ENCODE measurements at places on chromosomes 12 and 14.

GRCh38 chr14:27096091-27096490, 498.3 kb upstream of the NOVA1 start:
- DNase-seq: no peak

- no peak for DNase-seq
Measured at GRCh38 chr12:107992870-107993451, 136.1 kb upstream of the WSCD2 start.

DNA sequence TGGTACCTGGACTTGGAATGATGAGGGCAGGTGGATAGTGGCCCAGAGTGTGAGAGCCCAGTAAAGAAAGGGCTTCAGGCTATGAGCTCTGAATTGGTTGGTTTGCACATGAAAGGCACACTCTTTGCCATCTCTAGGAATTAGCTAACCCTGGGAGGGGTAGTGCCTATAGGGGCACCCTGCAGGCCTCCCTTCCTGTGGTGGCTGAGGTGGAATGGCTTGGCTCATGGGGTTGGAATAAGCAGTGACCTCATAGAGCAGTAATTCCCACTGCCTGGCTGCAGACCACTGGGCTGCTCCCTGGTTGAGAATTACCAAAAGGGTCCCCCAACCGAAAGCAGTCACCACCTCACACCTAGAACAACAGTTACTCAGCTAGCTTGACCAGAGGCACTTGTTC, 42.7 kb downstream of the ASCL4 start:
- DNase-seq: no peak

DNA sequence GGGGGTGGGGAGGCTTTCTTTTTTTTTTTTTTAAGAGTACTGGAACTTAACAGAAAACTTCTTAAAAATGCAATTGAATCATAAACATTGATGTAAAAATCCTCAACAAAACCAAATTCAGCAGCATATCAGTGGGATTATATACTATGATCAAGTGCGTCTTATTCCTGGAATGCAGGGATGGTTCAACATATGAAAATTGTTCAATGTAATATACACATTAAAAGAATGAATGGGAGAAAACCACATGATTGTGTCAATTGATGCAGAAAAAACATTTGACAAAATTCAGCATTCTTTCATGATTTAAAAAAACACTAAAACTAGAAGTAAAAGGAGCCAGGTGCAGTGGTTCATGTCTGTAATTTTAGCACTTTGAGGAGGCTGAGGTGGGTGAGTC, 41.2 kb upstream of the CCT2 start:
- DNase-seq: no peak

DNA sequence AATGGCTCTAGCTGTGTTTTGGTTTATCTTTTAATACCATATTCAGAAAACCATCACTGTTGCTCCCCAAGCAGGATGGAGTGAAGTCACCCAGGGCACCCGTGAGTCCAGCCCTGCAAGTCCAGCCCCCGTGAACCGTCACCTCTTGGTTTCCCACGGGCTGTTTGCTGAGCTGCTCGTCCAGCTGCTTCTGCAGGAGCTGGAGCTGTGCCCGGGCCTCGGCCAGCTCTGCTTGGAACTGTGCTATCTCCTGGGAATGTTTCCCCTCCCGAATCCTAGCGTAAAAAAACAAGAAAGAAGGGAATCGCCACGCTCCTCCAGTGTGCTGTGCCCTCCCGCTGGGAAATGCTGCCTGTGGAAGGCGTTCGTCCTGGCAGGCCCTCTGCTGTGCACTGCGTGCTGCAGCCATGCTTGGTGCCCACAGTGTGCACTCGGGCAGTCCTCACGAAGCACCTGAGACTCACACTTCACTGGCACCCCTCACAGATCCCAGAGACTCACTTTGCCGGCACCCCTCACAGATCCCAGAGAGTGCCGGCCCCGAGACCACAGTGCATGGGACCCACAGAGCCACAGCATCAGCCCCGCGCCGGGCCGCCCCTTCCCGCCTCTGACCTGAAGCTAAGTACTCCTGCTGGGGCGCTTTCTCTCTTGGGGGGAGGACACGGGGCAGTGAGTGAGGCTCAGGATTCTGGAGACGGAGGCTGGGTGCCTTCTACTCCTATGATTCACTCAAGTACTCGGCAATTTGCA, 15.4 kb upstream of the ANKLE2 start:
- DNase-seq: no peak

GRCh38 chr14:73884438-73885190, 2.0 kb upstream of the ZNF410 start:
- DNase-seq: no peak

DNA sequence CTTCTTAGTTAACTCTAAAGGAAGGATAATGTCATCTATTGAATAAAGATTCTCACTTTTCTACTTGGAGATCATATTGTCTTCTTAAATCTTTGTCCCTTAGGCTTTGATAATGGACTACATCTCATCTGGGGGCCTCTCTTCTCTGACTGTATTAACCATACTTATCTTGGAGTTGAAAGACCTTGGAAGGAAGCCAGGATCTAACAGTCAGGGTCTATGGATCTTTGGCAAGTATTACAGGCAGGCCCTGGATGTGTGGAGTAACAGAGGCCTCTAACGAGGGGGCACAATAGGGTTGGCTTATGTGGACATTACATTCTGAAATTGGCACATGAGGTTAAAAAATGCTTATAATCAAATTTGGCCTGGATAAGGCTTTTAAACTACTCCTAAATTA, 513.8 kb downstream of the NRXN3 start:
- no peak for DNase-seq

DNA sequence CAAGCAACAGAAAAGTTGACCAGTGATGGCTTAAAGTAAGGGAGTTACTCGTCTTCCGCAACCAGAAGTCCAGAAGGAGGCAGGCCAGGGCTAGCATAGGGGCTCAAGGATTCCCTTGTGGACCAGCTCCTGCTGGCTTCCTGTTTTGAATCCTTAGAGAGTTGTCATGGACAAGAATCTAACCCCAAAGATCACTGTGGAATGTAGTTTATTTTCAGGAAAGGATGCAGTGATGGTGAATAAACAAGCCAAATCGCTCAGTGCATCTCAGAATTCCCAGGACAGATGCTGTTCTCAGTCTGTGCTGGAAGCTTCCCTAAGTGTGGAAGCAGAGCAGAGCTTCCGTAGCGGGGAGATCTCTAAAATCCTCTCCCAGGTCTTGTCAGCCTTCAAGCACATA, 311.3 kb downstream of the C12orf75 start:
- DNase-seq: no peak

- DNase-seq: no peak
Measured at GRCh38 chr12:6946920-6947374, 3.1 kb downstream of the C12orf57 start.

GRCh38 chr14:93960774-93961438, 15.5 kb downstream of the ASB2 start:
- DNase-seq: no peak

DNA sequence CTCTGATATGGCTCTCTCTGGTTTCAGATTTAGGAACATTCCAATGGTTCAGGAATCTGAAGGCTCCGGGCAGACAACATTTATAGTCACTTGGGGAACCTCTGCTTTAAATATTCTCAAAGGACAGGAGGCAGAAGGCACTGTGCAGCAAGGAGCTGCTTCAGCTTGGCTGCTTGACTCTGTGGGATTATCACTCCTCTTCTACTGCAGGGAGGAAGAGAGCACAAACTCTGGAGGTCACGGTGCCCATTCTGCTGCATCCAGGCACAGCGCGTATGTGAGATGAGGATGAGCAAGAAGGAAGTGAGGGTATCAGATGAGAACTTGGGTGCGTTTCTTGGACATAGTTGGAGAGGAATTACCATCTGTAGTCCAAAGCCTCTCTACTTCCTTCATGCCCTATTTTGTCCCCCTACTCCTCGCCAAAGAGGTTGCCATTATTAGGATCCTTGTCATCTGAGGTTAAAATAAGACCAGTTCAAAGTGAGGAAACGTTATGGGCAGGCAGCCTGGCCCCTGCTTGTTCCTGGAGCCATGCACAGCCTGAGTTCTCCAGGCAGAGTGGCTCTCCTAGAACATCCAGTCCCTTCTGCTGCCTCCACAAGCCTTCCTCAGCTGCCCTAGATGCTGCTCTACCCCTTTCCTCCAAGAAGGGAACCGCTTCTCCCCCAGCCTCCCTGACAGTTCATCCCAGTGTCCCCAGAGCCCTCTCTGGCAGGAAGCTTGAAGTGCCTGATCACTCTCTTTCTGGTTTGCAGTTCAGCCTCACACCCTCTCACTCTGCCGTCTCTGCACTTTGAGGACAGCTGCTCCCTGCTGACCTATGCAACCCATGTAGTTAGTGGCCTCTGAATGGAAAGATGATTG, 12.5 kb downstream of the FGF6 start:
- no peak for DNase-seq

GRCh38 chr14:63662776-63663175, 21.1 kb upstream of the WDR89 start:
- no peak for DNase-seq

DNA sequence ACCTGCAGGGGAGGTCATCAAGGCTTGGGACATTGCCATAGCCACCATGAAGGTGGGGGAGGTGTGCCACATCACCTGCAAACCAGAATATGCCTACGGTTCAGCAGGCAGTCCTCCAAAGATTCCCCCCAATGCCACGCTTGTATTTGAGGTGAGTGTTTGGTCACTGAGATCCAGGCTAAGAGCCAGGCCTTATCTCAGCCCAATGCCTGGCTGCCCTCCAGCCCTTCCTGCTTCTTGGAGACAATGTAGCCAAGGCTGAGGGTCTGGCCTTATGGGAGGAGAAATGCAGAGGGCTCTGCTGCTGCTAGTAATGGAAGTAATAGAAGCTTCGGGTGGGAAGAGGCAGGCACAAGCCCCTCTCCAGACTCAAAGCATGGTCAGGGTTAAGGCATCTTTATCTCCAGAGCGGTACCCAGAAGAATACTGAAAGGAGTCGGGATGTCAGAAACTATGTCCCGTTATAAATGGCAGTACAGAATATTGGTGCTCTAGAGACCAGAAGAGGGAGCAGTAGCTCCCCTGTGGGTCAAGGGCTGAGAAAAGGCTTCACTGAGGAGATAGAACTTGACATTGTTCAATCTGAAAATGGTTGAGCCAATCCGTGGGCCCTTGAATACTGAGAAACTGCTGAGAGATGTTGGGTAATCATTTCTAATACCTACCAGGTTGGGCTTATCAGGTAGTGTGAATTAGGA, 3.1 kb downstream of the FKBP4 start:
- DNase-seq: no peak

GRCh38 chr14:25759920-25760655, 710.1 kb upstream of the STXBP6 start:
- DNase-seq: no peak

DNA sequence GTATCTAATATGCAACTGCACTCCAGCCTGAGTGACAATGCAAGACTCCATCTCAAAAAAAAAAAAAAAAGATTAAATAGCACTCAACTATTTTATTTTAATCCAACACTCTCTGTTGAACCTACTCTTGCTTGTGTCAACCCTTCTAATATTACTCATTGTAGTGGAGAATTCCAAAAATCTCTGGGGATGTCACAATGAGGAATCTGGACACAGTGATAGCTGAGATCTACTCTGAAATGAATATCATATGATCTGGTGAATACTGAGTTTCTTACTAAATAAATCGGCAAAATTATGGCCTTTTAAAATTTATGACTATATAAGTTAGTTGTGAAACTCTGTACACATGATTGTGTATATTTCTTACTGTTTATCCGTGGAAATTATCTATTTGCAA, 418.2 kb downstream of the BCAT1 start:
- no peak for DNase-seq

DNA sequence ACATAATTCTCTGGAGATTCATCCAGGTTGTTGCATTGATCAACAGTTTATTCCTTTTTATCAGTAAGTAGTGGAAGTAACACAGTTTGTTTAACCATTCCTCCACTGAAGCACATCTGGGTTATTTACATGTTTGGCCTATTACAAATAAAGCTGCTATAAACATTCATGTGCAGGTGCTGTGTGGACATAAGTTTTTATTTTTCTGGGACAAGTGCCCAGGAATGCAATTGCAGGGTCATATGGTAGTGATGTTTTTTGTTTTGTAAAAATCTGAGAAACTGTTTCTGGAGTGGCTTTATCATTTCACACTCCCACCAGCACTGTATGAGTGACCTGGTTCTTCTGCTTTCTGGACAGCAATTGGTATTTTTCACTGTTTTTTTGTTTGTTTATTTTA, 505.4 kb downstream of the CCER1 start:
- DNase-seq: no peak

- DNase-seq: no peak
Measured at GRCh38 chr14:103343905-103344797, 10.1 kb downstream of the EIF5 start.

DNA sequence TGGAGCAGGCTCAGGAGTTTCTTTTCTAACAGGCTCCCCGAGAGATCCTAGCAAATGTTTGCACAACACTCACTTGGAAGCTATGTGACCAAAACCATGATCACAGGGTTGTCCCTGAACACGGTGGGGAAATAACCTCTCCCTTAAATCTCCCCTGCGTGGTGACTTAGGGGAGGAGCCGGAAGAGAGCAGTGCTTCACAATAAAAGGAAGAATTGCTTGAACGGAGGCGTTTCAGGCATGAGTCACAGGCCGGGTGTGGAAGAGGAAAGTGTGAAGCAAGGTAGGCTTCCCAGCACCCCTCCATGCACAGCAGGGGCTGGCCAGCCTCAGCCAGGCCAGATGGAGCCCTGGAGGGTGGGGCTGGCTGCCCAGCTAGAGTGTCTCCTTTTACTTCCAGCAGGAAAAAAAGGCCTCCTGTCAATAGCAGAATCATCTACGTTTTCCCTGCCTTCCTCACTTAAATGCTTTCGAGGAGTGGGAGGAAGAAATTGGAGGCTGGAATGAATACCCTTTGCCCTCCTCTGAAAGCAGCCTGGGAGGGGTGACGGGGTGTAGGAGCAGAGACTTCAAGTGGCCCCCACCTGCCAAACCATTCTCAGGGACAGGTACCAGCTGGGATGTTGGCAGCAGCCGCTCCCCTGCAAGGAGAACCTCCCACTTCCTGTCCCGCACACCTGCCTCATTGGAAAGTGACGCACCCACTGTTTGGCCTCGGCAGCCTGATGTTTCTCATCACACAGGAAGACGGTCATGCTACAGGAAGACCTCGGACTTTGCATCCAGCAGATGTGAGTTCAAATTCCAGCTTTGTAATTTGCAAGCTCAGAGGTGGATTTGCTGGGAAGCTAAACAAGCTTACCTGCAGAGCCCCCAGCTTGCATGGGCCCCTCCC, 30.1 kb upstream of the PPP2R5C start:
- DNase-seq: no peak

GRCh38 chr14:33505266-33505962, 445.5 kb downstream of the EGLN3 start:
- no peak for DNase-seq
